ENCODE measurements at places on chromosomes 1 and 21.

GRCh38 chr1:81802707-81803430 is 2.1 kb downstream of the ADGRL2 start:
- no peak for DNase-seq

- DNase-seq = no peak
Observed at GRCh38 chr1:119594376-119594775, 53.7 kb downstream of the ZNF697 start.

DNA sequence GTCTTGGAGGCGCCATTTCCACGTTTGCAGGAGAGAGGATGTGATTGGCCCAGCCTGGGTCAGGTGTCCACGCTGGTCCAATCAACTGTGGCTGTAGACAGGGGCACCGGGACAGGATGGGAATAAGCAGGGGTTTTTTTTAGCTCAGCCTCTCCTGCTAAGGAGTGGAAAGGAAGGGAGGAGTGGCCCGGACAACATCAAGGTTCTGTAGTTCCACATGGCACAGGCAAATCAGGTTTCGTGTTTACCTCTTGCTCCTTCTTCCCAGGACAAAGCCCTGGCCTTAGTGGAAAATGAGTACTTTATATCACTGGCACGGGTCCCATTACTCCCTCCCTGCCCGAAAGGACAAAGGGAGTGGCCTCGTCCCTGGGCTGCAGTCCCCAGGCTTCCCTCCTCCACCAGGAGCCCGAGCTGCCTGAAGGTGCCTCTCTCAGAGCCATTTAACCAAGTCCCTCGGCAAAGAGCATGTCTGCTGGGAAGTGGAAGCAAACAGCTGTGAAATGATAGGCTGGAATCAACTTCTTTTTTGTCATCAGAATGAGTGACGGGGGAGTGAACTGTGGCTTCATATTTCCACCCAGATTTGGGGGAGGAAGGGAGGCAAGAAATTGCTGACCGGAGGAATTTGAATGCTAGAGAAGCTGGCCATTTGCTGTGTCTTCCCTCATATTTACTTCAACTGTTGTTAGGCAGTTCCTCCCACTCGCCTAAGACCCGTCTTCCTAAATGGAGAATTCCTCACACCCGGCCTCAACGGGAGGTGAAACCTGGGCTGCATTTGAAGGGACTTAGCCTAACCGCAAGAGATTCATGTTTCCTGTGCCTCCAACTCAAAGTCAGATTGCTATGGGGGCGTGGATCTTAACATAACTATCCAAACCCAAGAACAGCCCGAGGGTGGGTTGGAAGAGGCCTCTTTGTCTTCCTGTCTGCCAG is 84.9 kb upstream of the SLC44A3 start:
- DNase-seq = no peak

- DNase-seq = no peak
Observed at GRCh38 chr1:173496757-173497320, 19.7 kb downstream of the PRDX6 start.

- no peak for DNase-seq
Observed at GRCh38 chr1:147473733-147474049, 67.6 kb upstream of the BCL9 start.

- no peak for DNase-seq
Observed at GRCh38 chr1:11520531-11521233, 41.7 kb downstream of the DISP3 start.

DNA sequence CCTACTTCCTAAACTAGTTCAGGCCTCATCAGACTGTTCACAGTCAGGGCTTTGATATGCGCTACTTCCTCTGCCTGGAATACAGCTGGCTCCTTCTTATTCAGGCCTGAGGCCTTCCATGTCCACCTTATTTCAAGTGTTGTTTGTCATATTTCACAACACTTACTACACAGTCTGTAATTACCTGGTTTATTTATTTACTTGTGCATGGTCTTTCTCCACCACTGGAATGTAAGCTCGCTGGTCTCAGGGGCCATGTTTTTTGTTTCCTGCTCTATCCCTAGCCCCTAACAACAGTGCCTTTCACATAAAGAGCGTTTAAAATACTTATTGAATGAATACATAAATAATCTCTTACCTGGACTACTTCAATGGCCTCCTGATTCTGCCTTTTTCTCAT is 4.6 kb upstream of the SRSF4 start:
- DNase-seq = no peak

- DNase-seq = no peak
Observed at GRCh38 chr21:15943009-15943666, 213.4 kb downstream of the USP25 start.

DNA sequence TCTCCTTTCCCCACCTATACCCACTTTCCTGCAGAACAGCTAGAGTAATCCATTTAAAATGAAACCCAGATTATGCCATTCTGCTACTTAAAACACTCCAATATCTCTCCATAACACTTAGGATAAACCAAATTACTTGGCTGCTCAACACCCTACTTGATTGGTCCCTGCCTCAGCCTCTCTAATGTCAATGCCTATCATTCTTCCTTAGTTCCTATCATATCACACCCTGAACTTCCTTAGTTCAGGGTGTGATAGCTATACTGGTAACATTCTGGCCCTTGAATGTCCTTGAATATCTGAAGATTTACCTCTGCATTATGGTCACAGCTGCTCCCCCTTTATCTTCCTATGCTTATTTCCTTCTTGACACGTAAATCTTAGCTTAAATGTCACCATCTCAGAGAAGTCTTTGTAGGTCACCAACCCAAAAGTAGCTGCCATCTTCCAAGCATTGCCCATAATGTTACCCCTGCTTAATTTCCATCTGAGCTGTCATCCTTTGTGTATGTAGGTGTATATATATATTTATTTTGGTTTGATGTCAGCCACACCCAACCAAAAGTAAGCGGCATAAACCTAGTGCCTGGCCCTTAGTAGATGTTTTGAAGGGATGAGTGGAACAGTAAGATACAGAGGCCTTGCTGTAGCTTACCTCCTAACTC is 379.8 kb downstream of the PTPRC start:
- no peak for DNase-seq

- DNase-seq = no peak
Observed at GRCh38 chr1:52294580-52294979, 71.4 kb downstream of the CC2D1B start.

- DNase-seq = no peak
Observed at GRCh38 chr1:40519517-40519916, 10.9 kb downstream of the EXO5 start.

DNA sequence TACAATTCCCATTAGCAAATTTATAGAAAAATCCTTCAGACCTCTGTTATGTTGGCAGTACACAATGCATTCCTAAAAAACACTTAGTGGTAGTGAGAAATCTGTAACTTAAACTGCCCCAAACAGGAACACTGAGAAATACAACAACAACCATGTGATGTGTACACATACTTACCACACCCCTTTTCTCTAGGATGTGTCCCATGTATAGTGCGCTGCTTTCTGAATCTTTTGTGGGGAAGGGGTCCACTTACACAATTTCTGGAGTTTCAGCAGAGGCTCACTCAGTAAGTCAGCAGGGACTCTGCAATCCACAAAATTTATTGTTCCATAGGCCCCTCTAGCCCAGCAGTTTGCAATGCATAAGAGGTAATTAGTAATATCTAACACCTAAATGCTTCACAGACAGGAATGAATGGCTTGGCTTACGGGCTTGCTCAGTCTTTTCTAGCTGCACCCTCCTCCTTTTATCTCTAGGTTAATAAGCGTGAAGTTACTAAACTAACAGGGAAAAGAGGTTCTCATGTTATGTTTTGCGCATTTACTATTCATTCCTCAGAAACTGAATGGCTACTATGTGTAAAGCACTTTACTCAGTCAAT is 115.2 kb downstream of the TGFBR3 start:
- no peak for DNase-seq

DNA sequence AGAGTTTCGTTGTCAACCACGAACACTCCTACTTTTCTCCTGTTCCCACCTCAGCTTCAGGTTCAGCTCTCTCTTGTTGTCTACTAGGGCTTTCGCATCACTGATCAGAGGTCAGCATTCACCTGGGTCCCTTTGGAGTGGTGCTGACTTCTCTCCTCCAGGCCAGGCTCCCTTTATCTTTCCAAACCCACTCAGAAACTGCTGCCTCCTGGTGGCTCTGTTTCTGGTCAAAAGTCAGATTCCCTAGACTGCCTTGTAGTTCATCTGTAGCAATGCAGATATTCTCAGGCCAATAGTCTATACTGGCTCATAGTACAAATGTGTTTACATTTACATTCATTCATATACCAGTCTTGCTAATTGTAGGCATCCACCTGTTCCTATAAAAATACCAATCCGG is 6.4 kb upstream of the ERI3 start:
- no peak for DNase-seq

DNA sequence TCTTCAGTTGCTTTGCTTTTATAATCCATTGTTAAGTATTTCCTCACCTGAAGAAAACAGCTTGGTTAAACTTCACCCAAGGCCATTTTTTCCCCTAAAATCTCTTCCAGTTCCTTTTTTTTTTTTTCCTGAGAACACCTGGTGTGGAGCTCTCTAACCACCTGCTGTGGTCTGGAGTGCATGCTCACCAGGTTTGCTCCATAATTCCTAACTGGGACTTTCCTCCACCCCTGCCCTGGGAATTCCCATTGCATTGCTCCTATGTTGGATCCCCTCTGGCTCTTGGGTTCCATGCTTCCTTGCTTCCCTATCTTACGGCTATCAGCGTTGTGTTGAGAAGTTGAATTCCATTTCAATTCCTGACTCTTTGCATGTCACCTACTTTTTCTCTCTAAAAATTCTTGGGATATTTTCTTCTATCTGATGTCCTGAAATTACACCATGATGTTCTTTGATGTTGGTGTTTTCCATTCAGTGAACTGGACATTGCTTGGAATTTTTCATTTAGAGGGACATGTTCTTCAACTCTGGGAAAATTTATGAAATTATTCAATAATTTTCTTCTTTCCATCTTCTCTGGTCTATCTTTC is 19.6 kb upstream of the DYRK1A start:
- no peak for DNase-seq

GRCh38 chr1:27314737-27315136 is 7.2 kb upstream of the TMEM222 start:
- DNase-seq = no peak

DNA sequence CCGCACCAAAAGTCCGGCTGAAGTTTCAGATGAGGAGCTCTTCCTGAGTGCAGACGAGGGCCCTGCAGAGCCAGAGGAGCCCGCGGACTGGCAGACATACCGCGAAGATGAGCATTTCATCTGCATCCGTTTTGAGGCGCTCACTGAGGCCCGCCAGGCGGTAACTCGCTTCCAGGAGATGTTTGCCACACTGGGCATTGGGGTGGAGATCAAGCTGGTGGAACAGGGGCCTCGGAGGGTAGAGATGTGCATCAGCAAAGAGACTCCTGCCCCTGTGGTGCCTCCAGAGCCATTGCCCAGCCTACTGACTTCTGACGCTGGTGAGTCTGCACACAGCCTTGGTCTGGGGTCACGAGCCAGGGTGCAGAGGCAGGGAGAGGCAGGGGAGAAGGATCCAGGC is 84.7 kb downstream of the TRIM11 start:
- no peak for DNase-seq

DNA sequence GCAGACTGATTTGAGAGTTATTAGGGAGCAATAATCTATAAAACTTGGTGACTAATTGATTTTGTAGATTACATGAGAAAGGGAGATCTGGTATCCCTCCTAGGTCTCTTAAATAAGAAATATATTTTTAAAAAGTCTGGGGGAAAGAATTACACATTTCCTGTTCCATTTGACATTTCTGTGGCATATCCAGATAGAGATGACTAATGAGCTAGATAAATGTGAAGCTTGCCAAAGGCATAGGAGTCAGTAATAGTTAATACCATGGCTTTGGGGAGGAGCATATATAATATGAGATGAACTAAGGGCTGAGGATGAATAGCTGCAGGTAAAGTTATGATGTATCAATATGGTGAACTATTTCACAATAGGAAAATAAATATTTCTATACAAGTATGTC is 663.7 kb downstream of the PTPRC start:
- DNase-seq = no peak

GRCh38 chr1:41528726-41529605 is 44.5 kb upstream of the EDN2 start:
- DNase-seq = no peak

DNA sequence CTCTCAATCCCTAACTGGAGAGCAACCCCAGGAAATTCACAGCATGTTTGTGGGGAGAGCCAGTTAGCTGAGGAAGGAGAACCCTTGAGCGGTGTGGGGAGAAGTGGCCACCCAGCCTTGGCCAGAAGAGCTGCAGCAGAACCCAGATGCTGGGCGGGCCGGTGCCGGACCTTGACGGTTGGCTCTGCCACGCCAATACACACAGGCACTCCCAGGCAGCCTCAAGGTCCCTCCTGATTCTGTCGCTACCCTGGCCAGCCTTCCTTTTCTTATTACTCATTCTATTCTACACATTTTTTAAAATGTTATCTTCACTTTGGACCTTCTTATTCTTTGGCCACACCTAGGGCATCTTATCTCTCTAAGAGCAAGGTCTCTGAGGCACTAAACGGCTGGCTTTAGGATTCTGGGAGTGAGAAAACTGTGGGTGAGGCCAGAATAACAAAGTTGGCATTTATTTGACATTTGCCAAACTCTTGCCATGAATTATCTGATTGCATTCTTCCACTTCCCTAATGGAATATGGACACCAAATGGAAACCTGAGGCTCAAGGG is 50.4 kb upstream of the GPR37L1 start:
- no peak for DNase-seq
